ENCODE measurements at places on chromosomes 12 and 14. TPM values are rescaled to one million over a fixed set of nuclear protein-coding genes. Genes with fewer than 3 reads are reported as not detected.

GRCh38 chr12:110431957-110432587 is 18.1 kb downstream of the ARPC3 start:
- no peaks in the 10 kb centered on the region for H3K36me3 ChIP-seq
- no peaks in the 10 kb centered on the region for H3K27me3 ChIP-seq
- no peak for DNase-seq
- no peak overlapping the region for H3K4me3 ChIP-seq

- H3K4me1 ChIP-seq, result no peaks in the 10 kb centered on the region
- no peak for DNase-seq
- H3K27ac ChIP-seq, result no peak overlapping the region
- H3K36me3 ChIP-seq, result no peaks in the 10 kb centered on the region
- H3K4me3 ChIP-seq, result no peak overlapping the region
Measured at GRCh38 chr12:19574601-19575000, 135.3 kb downstream of the AEBP2 start.

- no peaks in the 10 kb centered on the region for H3K27me3 ChIP-seq
- H3K36me3 ChIP-seq, result no peaks in the 10 kb centered on the region
- H3K4me1 ChIP-seq, result no peaks in the 10 kb centered on the region
- no peak overlapping the region for H3K4me3 ChIP-seq
Measured at GRCh38 chr12:28938581-28939235, 210.4 kb upstream of the FAR2 start.

DNA sequence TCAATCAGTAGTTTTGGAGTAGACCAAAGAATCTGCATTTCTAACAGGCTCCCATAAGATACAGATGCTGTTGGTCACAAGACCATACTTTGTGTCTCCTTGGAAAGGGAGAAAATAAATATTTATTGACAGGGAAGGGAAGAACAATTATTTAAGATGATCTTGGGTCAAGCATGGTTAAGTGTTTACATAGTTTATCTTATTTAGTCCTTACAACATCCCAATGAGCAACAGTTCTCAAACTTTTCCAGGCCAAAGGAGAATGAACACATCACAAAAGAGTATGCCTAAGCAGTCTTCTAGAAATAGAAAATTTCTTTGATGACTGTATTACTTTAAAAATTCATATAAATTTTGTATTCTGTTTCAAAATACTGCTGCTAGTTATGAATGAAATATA is 8.8 kb downstream of the LPCAT3 start:
- H3K27me3 ChIP-seq, result no peaks in the 10 kb centered on the region
- no peak overlapping the region for H3K27ac ChIP-seq
- DNase-seq, result no peak
- H3K4me1 ChIP-seq, result peaks cover 27% of the 10 kb centered on the region

- no peaks in the 10 kb centered on the region for H3K27me3 ChIP-seq
- H3K36me3 ChIP-seq, result peaks cover 12% of the 10 kb centered on the region
- H3K4me3 ChIP-seq, result no peak overlapping the region
Measured at GRCh38 chr12:112218150-112218549, 92.8 kb downstream of the TRAFD1 start.

GRCh38 chr12:93698307-93699092 is 21.3 kb downstream of the CRADD start:
- no peaks in the 10 kb centered on the region for H3K4me1 ChIP-seq
- no peaks in the 10 kb centered on the region for H3K27me3 ChIP-seq
- no peaks in the 10 kb centered on the region for H3K36me3 ChIP-seq
- no peak overlapping the region for H3K4me3 ChIP-seq
- no peak for DNase-seq
- H3K27ac ChIP-seq, result no peak overlapping the region

DNA sequence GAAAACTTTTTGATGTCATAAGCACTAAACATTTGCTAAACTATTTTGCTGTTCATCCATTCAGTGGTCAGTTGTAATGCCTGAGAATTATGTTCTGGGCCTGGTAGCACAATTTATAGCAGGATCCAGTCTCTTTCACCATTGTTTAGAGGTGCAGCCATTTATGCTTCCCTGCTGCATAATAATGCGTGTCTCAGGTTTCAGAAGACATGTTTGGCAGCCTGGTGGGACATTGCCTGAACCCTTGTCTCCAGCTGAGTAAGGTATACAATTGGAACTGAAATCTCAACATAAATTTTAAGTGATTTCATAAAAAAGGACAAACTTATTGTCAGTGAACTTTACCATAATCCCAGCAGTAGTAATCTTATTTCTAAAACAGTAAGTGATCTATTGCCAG is 94.8 kb downstream of the POLR3B start:
- H3K27me3 ChIP-seq, result no peaks in the 10 kb centered on the region
- H3K4me1 ChIP-seq, result no peaks in the 10 kb centered on the region
- H3K27ac ChIP-seq, result no peak overlapping the region
- no peak for DNase-seq

GRCh38 chr12:94100211-94100627 is 48.2 kb upstream of the PLXNC1 start:
- no peaks in the 10 kb centered on the region for H3K4me1 ChIP-seq
- no peak overlapping the region for H3K27ac ChIP-seq
- no peaks in the 10 kb centered on the region for H3K36me3 ChIP-seq
- DNase-seq, result no peak
- H3K27me3 ChIP-seq, result no peaks in the 10 kb centered on the region

- no peaks in the 10 kb centered on the region for H3K27me3 ChIP-seq
- no peaks in the 10 kb centered on the region for H3K36me3 ChIP-seq
- no peak overlapping the region for H3K27ac ChIP-seq
- DNase-seq, result no peak
- H3K4me1 ChIP-seq, result peaks cover 4% of the 10 kb centered on the region
- no peak overlapping the region for H3K4me3 ChIP-seq
Measured at GRCh38 chr12:48993787-48994186, 5.4 kb downstream of the DDN start.

DNA sequence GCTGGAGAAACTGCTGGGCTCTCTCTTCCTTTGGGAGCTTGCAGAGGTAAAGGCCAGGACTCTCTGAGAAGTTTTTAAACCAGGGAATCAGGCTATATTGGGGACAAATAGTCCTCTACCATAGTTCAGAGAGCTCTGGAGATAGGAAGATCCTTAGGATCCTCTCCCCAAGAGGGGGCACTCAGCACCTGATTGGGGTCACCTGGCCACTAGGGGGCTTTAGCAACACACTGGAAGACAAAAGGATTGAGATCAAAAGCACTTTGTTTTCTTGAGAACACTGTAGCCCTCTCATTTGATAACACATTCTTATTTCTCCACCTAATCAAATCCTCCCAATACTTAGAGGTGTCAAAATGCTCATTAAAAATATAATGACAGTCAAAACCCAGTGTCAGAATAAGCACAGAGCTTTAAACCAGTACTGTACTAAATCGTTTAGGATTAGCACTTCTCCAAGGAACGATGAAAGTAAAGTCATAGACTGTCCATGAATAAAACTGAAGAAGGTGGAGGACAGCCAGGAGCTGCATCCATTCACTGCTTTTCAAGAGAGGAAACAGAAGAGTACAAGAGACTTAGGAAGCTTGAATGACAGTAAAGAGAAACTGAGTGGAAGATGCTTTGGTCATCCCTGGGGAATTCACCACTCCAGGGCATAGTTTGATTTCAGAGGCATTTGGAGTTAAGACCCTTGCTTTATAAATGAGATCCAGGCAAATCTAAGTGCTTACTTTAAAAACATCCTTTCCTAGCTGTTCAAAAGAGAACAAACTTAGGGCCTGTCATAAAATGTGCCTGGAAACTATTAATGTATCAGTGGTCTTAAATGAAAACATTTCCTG is 26.5 kb downstream of the BMP4 start:
- H3K4me1 ChIP-seq, result no peaks in the 10 kb centered on the region
- H3K36me3 ChIP-seq, result no peaks in the 10 kb centered on the region
- no peak overlapping the region for H3K4me3 ChIP-seq
- H3K27ac ChIP-seq, result no peak overlapping the region
- H3K27me3 ChIP-seq, result no peaks in the 10 kb centered on the region

- DNase-seq, result no peak
- H3K4me1 ChIP-seq, result no peaks in the 10 kb centered on the region
Measured at GRCh38 chr14:95701846-95702221, 12.1 kb downstream of the TCL1A start.

GRCh38 chr14:100850841-100851585 is 25.1 kb downstream of the MEG3 start:
- peak; percentile 94 for DNase-seq
- H3K36me3 ChIP-seq, result no peaks in the 10 kb centered on the region
- H3K4me1 ChIP-seq, result no peaks in the 10 kb centered on the region
- no peak overlapping the region for H3K4me3 ChIP-seq

DNA sequence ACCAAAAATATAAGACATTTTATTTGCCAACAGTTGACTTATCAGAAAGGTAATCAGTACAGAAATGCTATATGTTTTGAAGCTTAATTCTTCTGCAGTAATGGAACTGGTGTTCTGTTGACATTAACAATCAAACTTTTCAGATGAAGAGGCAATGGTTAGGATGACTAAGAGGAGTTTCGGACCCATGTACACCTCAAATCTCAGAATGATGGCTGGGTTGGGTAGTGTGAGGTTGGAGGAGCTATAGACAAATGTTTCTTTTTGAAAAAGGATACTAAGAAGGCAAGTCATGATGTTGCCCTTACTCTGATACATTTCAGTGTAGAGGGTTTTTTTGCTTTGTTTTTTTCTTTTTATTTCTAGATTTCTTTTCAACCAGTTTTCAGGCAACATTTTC is 66.9 kb downstream of the KNTC1 start:
- H3K27ac ChIP-seq, result no peak overlapping the region
- H3K36me3 ChIP-seq, result no peaks in the 10 kb centered on the region
- no peaks in the 10 kb centered on the region for H3K4me1 ChIP-seq
- no peaks in the 10 kb centered on the region for H3K27me3 ChIP-seq
- DNase-seq, result no peak

- H3K27ac ChIP-seq, result no peak overlapping the region
- H3K36me3 ChIP-seq, result no peaks in the 10 kb centered on the region
- H3K27me3 ChIP-seq, result no peaks in the 10 kb centered on the region
- no peaks in the 10 kb centered on the region for H3K4me1 ChIP-seq
- H3K4me3 ChIP-seq, result no peak overlapping the region
Measured at GRCh38 chr14:99724196-99724891, 40.2 kb downstream of the CYP46A1 start.

The PLEK2 gene
- 6.4 TPM for total RNA-seq

The ZBTB25 gene
- total RNA-seq, result 6.1 TPM

The PELI2 gene
- total RNA-seq, result 40.3 TPM

The CLEC14A gene
- total RNA-seq, result 3.9 TPM

The SERPINA6 gene
- total RNA-seq, result 17.4 TPM

The GZMB gene
- total RNA-seq, result not detected

The CACNA1C gene
- total RNA-seq, result 1.3 TPM

The DNAI7 gene
- 0.86 TPM for total RNA-seq

The P2RX2 gene
- total RNA-seq, result not detected

The SRRM4 gene
- not detected for total RNA-seq
